ENCODE measurements at places on chromosomes 6 and 20. TPM values are rescaled to one million over a fixed set of nuclear protein-coding genes. Genes with fewer than 3 reads are reported as not detected.

DNA sequence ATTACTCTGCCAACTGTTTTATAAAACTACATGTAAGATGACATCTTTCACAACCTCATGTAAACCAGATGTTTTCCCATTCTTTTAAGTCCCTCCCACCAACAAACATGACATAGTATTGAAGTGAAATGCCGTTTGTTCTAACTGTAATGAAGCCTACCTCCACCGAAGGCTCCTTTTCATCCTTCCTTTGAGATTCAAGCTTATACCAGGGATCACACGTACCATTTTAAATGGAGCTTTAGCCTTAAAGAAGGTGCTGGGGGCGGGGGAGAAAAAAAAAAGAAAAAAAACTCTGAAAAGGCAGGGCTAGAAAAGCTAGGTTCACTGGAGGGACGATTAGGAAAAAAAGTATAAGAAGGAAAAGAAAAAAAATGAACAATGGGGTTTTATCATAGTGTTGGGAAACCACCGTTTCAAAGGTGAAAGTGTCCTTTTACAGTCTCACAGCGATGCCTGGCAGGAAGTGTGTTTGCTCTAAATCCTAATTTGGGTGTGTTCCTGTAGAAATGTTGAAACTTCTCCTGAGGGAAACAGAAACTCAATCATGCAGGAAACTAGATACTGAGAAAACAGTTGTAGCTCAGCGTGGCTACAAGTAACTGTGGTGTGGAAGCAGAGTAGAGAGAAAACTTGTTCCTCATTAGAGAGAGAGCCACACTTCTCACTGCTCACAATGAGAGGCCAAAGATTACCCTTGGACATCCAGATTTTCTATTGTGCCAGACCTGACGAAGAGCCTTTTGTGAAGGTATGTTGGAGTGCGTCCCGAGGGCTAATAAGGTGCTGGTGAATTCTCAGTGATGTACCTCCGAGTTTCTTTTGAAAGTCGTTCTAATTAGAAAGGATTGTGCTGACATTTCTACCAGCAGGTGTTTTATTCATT is 37.6 kb upstream of the HINT3 start:
- peak; percentile 32 for DNase-seq

GRCh38 chr6:64489763-64490162 is 854.2 kb downstream of the PHF3 start:
- no peak for DNase-seq

GRCh38 chr6:142275236-142276006 is 26.4 kb upstream of the ADGRG6 start:
- no peak for DNase-seq

GRCh38 chr6:15715060-15715459 is 52.2 kb upstream of the DTNBP1 start:
- DNase-seq, result no peak

GRCh38 chr6:4637691-4638433 is 138.3 kb upstream of the CDYL start:
- DNase-seq, result no peak

DNA sequence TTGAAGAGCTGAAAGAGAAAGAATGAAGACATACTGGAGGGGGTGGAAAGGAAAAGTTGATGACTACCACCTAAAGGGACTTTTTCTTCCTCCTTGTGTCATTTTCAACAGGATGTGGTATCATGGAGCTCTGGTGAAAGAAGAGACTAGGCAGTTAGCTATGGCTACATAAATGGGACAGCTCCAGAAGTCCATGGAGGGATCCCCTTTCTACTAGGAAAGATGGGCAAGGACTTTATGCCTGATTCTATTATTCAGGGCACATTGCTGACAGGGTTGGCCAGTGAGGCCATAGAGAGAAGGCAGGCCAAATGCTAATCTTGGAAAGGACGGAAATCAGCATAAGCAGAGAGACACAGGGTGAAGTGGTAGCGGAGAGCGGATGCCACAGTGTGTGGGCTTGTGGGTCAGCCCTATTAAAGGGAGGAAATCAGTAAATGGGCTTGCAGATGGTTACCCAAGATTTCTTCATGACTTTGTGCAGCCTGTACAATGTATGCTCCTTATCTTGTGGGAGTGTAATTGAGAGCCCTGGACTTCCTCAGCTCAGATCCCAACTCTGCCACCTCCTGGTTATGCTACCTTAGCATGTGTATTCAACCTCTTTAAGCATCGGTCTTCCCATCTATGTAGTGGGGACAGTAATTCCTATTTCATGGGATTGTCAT is 77.4 kb upstream of the TMEM170B start:
- DNase-seq, result no peak

DNA sequence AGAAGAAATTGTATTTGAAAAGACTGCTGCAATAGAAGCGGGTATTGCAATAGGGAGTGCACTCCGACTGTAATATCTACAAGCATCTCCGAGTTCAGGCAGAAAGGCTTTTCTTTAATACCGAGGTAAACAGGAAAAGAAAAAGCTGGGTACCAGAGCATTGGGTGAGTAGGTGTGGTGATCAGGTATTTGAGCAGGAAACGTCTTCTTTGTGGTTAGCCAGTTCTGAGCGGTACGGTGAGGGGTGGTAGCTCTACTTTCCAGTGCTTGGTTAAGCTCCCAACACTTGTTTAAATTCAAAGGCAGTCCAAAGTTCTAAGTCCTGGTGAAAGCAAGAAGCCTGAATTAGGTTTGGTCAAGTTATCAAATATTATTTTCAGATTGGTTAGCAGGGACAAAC is 404.1 kb downstream of the LMBRD1 start:
- DNase-seq, result no peak

- DNase-seq, result peak; percentile 9
Observed at GRCh38 chr6:168100011-168100802, 21.2 kb upstream of the FRMD1 start.

DNA sequence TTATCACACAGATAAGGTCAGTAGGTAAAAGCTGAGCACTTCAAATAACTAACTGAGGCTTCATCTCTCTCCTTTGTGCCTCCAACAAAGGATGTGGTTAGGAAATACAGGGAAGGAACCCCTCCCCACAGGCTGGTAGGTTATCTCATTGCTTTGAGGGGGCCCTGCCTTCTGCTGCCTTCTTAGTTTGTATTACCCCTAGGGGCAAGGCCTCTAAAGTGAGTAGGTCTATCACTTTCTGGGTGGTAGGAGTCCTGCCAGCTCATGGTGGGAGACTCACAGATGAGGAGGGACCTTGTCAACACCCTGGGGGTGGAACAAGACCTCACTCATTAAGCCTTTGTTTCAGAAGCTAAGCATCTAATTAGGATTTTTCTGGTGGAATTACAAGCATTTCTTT is 34.6 kb downstream of the EDN1 start:
- no peak for DNase-seq

- DNase-seq, result no peak
Observed at GRCh38 chr20:50380697-50381040, 129.5 kb upstream of the PTPN1 start.

- DNase-seq, result no peak
Observed at GRCh38 chr6:166076625-166077024, 91.0 kb downstream of the TBXT start.

- no peak for DNase-seq
Observed at GRCh38 chr6:80789912-80790570, 683.6 kb downstream of the BCKDHB start.

GRCh38 chr6:5478380-5478779 is 217.1 kb downstream of the FARS2 start:
- no peak for DNase-seq

GRCh38 chr6:105769987-105770386 is 316.1 kb upstream of the PRDM1 start:
- DNase-seq, result no peak

- DNase-seq, result no peak
Observed at GRCh38 chr20:63268671-63269439, 3.8 kb upstream of the ARFGAP1 start.

DNA sequence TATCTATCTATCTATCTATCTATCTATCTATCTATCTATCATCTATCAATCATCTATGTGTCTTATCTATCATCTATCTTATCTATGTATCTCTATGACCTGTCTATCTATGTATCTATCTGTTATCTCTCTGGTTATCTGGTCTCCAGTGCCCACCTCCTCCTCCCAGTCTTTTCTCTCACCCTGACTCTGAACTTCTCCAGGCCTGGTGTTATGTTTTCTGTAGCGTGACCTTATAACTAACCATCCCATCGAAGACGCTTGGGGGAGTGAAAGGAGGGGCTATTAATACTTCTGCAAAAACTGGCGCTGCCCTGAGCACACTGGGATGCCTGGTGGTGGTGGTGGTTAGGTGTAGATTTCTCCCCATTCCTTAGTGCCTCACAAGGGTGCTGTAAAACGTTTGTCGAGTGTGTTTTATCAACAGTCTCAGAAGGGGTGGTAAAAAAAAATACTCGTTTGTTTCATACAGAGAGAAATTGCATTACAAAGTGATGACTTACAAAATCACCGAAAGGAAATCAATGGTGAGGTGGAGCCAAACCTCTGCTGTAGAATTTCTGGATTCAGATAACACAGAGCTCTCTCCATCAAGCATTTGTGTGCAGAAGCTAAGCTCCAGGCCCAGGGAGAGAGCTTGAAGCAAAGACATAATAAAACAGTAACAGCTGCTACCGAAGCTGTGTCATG is 156.2 kb downstream of the BCAS1 start:
- DNase-seq, result no peak

DNA sequence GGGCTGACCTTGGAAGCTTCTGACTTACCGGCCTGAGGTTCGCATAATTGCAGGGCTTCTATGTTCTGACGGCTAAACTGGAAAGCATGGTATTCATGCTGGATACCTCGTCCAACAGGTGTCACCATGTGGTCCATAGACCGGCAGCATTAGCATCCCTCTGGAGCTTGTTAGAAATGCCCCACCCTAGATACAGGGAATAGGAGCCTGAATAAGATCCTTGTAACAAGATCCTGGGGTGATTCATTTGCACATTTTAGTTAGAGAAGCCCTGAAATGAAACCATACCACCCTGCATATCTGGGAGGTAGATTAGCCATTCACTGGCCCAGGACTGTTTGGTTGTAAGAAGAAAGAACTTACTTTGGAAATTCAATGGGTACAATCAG is 77.7 kb downstream of the TMEM170B start:
- DNase-seq, result no peak

DNA sequence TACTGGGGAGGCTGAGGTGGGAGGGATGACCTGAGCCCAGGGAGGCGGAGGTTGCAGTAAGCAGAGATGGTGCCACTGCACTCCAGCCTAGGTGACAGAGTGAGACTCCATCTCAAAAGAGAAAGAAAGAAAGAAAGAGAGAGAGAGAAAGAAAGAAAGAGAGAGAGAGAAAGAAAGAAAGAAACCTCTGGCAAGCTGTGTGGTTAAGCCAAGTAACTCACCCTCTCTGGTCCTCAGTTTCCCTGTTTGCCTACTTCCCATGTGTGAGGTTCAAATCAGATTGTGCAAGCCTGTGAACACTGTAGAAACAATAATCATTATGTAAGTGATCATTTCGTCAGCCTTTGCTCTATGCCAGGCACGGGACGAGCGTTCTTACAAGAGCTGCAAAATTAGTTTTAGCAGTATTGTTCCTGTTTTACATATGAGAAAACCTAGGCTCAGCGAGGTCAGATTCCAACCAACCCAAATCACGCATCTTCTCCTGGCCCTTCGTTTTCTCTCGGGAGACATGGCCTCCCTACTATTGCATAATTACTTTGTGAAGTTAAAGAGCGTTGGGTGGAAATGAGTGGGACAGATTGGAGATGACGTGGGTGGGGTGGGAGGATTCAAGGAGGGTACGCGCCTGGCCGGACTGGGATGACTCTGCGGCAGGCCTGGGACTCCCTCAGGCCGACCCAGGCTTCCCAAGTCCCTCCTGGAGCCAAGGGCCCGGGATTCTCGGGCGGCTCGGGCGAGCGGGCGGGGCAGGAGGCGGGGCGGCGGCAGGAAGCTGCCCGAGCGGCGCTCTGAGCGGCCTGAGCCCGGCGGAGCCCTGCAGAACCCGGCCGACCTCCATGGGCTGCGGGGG is at the start of gene SNX21:
SNX21 (plus strand) TSS at position 770 of the 853 bp plus-strand sequence. CDS start 121 bp downstream, outside the sequence.
- peak; percentile 92 for DNase-seq

- DNase-seq, result no peak
Observed at GRCh38 chr6:62446647-62447316, 160.8 kb upstream of the KHDRBS2 start.

DNA sequence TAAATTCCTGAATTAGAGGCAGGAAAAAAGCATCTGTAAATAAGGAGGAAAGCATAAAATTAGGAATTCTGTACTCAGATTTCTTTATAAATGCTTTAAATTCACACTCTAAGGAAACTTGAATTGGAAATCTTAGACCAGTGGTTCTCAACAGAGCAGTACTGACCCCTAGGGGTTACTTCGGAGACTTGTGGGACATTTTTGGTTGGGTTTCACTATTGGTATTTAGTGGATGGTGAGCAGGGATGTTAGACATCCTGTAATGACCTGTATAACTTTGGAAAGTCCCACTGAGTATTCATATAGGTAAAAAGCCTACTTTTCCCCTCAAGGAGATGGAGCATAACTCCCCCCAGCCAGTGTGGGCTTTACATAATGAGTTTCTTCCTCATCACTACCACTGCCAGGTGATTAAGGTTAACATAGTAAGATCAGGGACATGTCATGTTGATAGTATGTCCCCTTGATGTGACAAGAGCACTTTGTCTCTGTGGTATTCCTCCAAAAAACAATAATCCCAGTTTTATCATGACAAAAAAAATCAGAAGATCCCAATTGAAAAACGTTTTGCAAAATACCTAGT is 31.0 kb downstream of the GLO1 start:
- no peak for DNase-seq

DNA sequence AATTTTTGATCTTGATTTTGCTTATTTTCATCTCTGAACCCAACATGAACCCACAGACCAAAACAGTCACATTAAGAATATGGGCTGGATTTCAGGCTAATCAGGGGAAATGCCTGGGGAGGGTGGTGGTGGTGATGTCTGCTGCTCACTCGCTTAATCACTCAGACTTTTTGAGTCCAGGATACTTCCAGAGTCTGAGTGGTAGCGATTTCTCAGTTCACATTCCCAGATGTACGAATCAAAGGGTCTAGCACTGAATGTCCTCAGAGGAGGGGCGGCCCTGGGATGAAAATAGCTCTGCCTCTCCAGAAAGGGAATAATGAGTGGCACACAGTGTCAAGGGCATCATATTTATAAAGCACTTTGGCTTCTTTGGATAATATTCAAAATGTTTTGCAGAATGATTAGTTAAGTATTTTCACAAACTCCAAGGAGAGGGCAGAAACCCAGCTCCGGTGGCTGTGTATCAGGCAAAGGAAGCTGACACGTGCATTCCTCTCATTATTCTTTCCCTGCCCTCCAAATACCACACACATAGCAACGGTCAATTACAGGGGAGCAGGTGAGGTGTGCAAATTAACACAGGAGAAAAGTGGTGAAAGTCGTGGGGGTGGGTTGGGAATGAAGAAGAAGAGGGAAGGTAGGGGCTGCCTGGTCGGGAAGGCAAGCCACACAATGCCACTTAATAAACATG is 345.2 kb upstream of the RSPO3 start:
- DNase-seq, result no peak

Gene CTAGE9
- total RNA-seq, result not detected

Gene BCAS1
- total RNA-seq, result not detected

Gene GMDS
- 20.8 TPM for total RNA-seq

Gene DEFB129
- total RNA-seq, result not detected

Gene RHAG
- 0.60 TPM for total RNA-seq

Gene PAX1
- not detected for total RNA-seq

Gene CRIP3
- total RNA-seq, result 1.5 TPM

Gene ESR1
- 2.4 TPM for total RNA-seq

Gene KIZ
- total RNA-seq, result 15.1 TPM

Data from left cardiac atrium (tissue), 4 donors.